A673 (cell line): ENCODE measurements at places on chromosomes 2 and 18. TPM values are rescaled to one million over a fixed set of nuclear protein-coding genes. Genes with fewer than 3 reads are reported as not detected.

- no peaks in the 10 kb centered on the region for H3K4me1 ChIP-seq
- H3K27ac ChIP-seq, result no peak overlapping the region
- H3K36me3 ChIP-seq, result peaks cover 62% of the 10 kb centered on the region
Measured at GRCh38 chr18:51082571-51083267, 52.7 kb downstream of the SMAD4 start.

GRCh38 chr2:64632835-64633819 lies 20.6 kb downstream of the SERTAD2 start:
- no peak for DNase-seq
- H3K36me3 ChIP-seq, result peaks cover 22% of the 10 kb centered on the region
- H3K27me3 ChIP-seq, result no peaks in the 10 kb centered on the region
- H3K4me1 ChIP-seq, result peaks cover 30% of the 10 kb centered on the region
- peak overlapping the region; percentile 40 for H3K27ac ChIP-seq

IAH1 gene
- total RNA-seq, result 54.9 and 55.3 TPM in 2 replicates

ITGB6 gene
- not detected in 2 replicates for total RNA-seq
